HuH-7.5 (cell line): ENCODE measurements at places on chromosomes 5 and 9.
A peak's percentile ranks its signal among the peaks of the same experiment; 100 is the strongest.

- no peak for DNase-seq
These were observed 202.6 kb downstream of the NR3C1 start for GRCh38 chr5:143200781-143201398.

GRCh38 chr9:129109537-129109903 is 1.1 kb downstream of the CRAT start:
- DNase-seq: peak; percentile 81

DNA sequence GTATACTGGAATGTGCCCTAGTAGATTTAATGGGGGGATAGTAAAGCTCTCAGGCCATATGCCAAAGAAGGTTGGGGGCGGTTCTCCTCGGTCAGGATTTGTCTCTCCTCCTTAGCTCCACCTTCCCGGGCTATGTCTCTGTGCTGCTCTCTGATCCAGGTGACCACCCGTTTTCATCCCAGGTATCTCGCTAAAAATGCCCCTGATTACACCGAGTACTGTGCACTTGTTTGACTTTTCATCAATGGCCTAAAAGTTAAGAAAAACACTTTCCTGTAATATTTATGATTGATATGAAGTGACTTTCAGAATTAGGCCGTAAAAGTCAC is 724 bp downstream of the NDUFS6 start:
- DNase-seq: peak; percentile 22

- no peak for DNase-seq
These were observed 56.1 kb downstream of the MED27 start for GRCh38 chr9:132023419-132024180.

- DNase-seq: no peak
These were observed 5.2 kb downstream of the GM2A start for GRCh38 chr5:151258201-151258611.

DNA sequence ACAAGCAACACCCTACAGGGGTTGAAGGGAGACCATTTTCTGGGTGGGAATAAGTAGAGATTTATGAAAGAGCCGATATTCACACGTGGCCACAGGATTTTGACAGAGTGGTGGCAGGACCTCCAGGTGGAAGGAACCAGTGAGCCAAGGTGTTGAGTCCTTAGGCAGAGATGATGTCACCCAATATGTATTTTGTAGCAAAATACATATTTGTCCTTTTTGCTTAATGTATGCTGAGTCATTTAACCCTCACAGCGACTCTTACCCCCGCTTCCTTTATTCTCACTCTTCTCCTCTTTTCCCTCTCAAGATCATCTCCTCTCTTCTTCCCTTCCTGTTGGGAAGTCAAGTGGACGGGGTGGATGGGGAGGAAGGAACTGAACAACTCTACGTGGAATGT is 215.7 kb upstream of the S1PR3 start:
- no peak for DNase-seq

GRCh38 chr5:96297290-96297689 is 135.8 kb downstream of the PCSK1 start:
- no peak for DNase-seq

GRCh38 chr5:139283252-139284166 is 10.0 kb upstream of the MATR3 start:
- no peak for DNase-seq

DNA sequence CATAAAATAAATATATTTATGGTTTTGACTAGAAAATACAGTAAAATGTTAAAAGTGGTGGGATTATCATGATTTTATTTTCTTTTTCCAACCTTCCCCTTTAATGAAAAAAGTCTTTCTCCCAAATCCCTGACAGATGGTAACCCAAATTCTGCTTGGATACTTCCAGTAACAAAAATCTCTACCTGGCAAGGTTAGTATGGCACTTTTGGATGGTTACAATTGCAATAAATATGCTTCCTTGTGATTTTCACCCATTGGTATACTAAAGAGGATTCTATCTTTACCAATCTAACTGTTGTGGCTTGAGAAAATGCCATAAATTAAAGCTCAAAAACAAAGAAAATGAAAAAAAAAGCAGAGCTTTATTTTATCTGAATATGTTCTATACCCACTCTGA is 62.8 kb downstream of the GABRB2 start:
- no peak for DNase-seq

GRCh38 chr5:6791031-6791430 is 77.8 kb downstream of the TENT4A start:
- DNase-seq: no peak

- no peak for DNase-seq
These were observed 31.7 kb downstream of the MTX3 start for GRCh38 chr5:79959407-79959806.
